ENCODE measurements at places on chromosomes 6 and 20.

- no peak for DNase-seq
These were observed 10.8 kb downstream of the DDO start for GRCh38 chr6:110404607-110405006.

- DNase-seq: no peak
These were observed 49.1 kb downstream of the IRAK1BP1 start for GRCh38 chr6:78916411-78916810.

DNA sequence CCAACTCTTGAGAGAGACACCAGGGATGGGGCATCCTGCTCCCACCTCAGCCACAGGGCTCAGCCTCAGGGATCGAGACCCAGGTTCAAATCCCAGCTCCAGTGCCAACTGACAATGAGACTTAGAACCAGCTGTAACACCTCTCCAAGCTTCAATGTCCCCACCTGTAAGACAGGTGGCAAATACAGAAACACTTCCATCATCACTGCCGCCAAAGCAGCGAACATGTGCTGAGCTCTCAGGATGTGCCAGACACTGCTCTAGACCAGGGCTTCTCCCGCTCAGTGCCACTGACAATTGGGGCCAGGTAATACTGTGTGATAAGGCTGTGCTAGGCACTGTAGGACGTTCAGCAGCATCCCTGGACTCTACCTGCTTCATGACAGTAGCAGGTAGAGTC, 22.1 kb downstream of the PREX1 start:
- no peak for DNase-seq

DNA sequence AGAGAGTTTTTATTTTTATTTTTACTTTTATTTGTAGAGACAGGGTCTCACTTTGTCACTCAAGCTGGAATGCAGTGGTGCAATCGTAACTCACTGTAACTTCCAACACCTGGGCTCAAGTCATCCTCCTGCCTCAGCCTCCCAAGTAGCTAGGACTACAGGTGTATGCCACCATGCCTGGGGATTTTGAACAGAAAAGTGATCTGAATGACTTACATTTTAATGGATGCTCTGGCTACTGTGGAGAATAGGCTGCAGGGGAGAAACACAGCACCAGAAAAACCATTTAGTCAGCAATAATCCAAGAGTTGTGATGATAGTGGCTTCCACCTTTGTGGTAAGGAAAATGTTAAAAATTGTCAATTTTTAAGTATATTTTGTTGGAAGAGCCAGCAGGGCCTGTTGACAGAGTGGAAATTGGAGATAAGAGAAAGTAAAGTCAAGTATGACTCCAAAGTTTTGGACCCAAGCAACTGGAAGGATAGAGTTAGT, 106.0 kb upstream of the LOC128125822 start:
- DNase-seq: no peak

DNA sequence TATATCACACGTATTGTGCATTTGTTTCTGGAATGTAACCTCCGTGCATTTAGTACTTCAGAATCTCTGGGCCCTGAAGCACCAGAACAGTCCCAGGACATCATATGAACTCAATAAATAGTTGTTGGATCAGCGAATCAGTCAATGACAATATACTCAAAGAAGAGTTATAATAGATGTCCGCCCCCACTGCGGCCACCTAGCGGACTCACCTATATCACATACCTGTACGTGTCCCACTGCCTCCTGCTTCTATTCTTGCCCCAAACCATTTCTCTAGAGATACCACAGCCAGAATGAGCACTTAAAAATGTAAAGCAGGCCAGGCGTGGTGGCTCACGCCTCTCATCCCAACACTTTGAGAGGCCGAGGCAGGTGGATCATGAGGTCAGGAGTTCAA, 73.9 kb downstream of the DCDC2 start:
- no peak for DNase-seq

- no peak for DNase-seq
These were observed 89.7 kb downstream of the FBXO5 start for GRCh38 chr6:152893187-152893586.

GRCh38 chr6:35161776-35162607, 20.9 kb upstream of the TCP11 start:
- no peak for DNase-seq

DNA sequence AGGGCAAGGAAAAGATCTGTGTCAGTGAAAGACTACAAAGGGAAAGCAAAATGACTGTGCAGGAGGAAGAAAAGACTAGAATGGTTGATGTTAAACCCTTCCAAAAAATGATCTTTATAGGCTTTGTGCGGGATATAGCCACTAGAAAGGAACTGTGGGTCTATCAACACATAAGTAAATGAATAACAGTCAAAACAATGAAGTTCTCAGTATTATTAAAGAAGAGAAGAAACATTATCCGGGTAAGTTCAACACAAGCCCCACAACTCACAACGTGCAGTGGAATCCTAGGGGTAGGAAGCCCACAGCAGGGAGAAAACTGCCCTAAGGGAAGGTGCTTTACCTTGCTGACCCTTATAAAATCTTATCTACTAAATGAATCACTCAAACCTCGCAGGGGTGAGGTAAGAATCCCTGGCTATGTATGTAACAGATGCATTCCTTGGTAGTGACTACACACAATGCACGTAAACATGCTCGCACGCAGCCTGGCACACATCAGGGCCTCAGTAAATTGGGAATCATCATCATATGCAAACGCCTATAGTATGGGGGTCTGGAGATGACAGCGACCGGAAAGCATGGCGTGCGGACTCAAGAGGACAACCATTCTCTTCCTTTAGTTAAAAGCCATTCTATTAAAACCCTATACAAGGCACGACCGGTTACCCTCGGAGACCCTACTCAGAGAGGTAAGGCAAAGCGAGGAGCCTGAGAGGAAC, 11.3 kb downstream of the TFAP2A start:
- DNase-seq: no peak

- no peak for DNase-seq
These were observed 32.1 kb downstream of the TOX2 start for GRCh38 chr20:43946659-43947315.

DNA sequence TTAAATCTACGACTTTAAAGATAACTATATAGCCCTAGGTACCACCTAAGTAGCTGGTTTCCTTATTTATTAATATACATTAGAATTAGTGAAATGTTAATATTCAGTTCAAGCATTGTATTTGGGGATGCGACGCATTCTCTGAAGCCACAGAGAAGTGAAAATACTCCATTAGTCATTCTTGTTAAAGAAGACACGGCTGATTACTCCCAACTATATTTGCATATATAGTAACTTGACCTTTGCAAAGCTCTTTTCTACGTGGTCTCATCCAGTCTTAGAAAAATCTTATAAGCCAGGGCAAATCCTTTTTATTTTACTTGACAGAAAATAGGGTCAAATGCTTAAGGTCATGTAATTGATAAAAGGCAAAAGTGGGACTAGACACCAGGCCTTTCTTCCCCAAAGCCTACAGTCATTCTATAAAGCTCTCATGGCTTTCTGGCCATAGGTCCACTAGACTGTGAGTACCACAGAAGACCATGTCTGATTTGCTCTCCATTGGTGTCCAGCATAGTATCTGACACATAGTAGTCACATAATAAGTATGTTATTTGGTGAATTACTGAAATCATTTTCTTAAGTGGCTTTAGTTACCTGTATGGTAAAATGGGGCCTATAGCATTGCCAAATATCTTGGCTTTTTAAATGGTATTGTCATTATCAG, 11.3 kb downstream of the ZHX3 start:
- DNase-seq: no peak

DNA sequence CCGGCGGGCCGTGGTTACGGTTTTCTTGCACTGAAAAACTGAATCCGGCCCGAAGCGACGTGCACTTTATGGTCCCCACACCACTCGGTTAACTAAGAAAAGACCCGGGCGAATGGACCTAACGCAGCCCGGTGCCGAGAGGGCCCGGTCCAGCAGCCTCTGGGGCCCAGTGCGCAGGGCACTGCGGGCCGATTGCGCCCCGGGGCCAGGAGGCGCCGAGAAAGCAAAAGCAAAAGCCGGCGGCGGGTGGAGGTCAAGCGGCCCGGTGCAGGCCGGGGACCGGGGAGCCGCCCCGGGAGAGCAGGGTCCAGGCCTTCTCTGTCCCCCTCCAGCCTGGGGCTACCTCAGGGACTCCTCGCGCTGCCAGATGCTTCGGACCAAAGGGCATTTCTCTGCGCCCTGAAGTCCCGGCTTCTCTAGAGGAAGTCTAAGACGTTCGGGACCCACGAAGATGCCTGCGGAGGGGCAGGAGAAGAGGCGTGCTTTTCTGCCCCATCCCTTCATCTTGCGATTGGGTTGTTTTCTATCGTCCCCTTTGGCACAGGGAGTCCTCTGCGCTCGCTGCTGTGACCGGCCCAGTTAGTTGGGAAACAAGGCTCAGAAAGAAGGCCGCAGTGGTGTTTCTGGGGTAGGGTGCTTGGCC, 4.4 kb downstream of the FOXF2 start:
- no peak for DNase-seq

DNA sequence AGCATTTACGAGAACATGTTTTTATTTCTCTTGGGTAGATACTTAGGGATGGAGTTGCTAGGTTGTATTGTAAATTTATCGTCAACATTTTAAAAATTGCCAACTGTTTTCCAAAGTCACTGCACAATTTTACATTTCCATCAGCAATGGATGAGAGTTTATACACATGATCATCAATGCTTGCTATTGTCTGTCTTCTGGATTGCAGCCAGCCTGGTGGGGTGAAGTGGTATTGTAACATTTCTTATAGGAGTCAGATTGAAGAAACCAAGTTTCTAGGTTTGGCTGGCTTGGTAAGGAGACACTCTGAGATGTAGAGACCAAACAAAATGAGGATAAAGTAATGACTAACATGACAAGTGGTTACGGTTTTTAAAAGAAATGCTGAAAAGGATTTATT, 57.1 kb upstream of the HDDC2 start:
- no peak for DNase-seq

- DNase-seq: no peak
These were observed 137.5 kb upstream of the SLC24A3 start for GRCh38 chr20:19074828-19075516.

DNA sequence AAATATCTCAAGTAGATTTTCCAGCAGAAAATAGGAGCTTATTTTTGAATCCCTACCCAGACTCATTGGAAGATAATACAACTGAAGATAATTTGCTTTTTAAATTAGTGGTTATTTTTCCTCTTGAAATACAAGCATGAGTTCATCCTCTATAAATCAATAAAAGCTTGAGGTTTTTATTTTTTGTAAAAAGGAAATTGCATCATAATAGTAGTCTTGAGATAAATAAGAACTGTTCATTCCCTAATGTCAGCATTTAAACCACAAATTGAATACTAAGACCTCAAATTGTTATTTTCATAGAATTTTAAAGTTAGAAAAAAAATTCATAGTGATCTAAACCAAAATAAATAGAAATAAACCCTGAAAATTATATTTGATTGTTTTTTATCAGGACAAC, 719.1 kb downstream of the CD109 start:
- DNase-seq: no peak

DNA sequence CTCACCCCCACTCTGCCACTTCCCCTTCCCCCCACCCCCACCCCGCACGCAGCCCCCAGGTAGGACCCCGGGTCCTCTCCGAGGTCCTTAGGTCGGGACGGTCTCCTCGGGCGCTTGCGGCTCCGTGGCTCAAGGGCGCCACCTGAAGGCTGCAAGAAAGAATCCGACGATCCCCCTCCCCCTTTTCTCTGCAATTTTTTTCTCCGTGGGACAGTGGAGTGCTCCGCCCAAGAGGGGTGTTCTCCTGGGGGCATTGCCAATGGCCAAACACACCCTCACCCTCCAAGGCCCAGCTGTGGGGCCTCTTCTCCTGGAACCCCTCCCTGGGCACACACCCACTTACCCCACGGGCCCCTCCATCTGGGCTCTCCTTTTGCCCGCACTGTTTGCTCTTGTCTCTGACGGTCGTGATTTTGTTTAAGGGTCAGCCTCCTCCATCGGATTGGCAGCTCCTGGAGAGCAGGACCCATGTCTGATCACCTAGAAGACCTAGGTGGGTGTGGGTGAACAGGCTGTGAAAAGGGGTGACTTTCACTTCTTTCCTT, 1.1 kb upstream of the TMEM74B start:
- peak; percentile 29 for DNase-seq

Measured in stimulated activated CD4-positive, alpha-beta T cell treated with anti-CD3 and anti-CD28 coated beads, Interleukin-1b, Interleukin-23, amount 100 ng/mL, for 1 hour (primary cell).